ENCODE measurements at places on chromosomes 2 and 18.
A peak's percentile ranks its signal among the peaks of the same experiment; 100 is the strongest.

DNA sequence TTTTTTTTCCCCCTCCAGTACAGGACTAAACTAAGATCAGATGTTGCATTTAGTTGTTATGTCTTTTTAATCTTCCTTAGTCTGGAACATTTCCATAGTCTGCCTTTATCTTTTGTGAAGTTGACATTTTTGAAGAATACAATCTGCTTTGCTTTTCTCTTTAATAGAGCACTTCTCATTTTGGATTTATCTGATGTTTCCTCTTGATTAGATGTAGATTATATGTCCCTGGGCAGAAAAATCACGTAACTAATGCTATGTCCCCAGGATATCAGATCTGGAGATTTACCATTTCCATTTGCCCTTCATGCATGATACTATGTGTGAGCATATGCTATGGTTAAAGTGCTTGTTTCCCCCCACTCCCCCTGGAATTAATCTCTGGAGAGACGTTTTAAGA, 6.2 kb downstream of the ZNF638 start:
- DNase-seq, result no peak

DNA sequence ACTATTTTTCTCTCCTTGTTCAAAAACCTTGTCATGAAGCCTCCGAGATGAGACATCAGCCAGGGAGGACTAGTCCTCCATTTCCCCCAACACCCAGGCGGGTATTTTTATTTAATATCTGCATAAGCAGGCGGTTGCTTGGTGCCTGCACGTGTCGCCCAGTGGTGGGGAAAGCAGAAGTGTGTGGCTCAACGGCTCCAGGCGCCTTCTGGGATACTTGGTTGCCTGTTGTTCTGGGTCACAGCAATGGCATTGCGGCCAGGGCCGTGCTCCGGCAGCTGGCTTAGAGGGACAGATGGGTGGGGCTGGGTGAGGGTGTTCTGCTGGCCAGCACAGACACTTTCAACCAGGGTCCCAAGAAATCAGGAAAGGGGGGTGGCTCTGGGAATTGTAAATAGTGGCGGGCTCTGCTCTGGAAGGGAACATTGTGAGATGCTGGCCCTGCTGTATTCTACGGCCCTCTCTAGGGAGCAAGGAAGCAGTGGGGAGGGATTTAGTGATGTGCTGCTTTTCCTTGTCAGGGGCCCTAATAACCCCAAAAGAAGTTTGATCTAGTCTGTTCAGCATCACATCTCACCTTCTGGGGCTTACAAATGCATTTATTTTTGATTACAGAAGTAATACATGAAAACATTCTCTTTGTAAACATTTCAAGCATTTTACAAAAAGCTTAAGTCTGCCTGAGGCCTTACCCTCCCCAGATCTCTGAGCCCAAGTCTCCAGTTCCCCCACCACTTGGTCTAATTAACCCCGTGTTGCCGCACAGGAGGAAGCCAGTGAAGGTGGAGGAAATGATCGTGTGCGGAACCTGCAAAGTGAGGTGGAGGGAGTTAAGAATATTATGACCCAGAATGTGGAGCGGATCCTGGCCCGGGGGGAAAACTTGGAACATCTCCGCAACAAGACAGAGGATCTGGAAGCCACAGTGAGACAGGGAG, 1.1 kb downstream of the VAMP8 start:
- peak; percentile 83 for DNase-seq

- no peak for DNase-seq
Measured at GRCh38 chr18:8491516-8491915, 117.7 kb upstream of the RAB12 start.

DNA sequence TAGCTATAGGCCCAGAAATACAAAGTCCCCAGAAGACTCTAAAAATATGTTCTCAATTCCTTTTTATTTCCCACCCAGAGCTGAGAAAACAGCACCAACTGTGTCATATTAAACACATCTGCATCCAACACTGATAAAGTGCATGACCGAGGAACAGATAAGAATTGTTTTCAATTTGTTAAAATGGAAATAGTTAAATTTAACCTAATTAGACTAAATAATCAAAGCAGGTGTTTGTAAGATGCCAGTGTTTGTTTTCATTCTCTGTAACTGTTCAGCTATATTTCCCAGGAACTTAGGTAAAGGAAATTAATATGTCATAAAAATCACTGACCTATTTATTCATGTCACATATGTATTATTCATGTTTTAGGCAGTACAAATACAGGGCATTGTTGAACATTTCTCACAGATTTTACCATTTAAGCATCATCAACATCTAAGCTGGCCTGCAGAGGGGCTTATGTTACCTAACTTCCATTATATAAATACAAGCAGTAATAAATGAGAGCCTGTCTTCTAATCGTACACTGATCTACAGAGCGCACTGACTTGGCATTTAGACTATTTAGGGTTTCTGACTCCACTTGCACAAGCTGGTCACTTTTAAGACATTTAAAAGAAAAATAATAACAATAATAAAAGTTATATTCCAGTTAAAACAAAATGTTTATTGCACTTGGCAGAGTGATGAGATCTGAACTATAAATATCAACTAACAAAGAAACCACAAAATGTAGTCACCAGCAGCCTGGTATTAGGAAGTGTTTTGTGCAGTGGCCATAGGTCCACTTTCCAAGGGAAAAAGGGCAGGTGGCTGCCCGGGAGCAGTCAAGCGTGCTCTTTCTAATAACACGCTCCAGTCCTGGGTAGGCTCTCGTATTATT, 86.6 kb upstream of the ZFP36L2 start:
- no peak for DNase-seq

DNA sequence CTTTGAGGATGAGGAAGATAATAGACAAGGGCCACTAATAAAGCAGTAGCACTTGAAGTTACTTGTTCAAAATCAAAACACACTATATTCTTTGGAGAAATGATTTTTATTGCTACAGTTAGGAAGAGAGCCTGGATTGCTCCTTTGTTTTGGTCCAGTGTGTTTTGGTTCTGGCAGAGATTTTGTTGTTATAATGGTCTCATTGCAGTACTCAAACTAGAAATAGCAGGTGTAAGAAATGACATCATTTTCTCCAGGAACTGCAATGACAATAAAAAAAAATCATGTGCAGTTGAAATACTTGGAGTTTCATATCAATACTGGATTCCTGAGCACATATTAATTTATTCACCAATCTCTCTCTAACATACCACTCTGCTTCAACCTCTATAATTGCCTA, 490.3 kb downstream of the CCDC85A start:
- no peak for DNase-seq

- DNase-seq, result no peak
Measured at GRCh38 chr2:11852526-11853196, 106.2 kb downstream of the LPIN1 start.

DNA sequence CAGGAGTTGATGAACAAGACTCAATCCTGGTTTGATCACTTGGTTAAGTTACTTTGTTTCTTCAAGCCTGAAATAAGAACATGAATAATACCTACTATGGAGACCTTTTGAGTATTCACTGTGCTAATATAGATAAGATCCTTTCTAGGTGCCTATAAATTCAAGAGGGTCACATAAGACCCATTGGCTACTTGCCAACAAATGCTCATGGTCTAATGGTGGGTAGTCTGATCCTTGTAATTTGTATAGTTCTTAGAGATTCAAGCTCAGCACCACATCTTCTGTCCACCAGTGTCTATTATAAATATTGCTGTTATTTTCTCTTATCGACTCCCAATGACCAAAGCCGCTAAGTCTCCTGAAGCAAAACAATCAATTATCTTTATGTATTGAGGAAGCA, 27.4 kb upstream of the ACSL3 start:
- DNase-seq, result no peak

Data from Right ventricle myocardium superior (tissue), 1 donor.